ENCODE measurements at places on chromosomes 1 and 21.

GRCh38 chr1:25725482-25725881 is 74.5 kb upstream of the SELENON start:
- DNase-seq: no peak

GRCh38 chr1:200867018-200867811 is 5.6 kb upstream of the GPR25 start:
- no peak for DNase-seq

DNA sequence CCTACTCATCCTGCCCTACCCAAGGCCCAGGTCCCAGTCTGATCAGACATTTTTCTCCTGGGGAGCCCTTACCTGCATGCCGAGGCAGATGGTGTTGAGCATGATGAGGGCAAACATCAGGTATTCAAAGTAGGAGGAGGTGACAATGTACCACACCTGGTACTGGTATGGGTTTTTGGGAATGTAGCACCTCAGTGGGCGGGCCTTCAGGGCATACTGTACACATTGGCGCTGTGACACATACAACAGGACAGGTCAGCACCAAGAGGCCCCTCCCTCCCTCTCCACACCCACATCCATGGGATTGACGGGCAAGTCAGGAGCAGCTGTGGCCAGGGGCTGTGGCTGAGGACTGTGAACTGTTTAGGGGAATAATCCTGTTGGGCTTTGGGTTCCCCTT is 37.1 kb upstream of the KIF21B start:
- no peak for DNase-seq

- DNase-seq: no peak
These were observed 97.0 kb upstream of the DPH5 start for GRCh38 chr1:101122452-101123166.

DNA sequence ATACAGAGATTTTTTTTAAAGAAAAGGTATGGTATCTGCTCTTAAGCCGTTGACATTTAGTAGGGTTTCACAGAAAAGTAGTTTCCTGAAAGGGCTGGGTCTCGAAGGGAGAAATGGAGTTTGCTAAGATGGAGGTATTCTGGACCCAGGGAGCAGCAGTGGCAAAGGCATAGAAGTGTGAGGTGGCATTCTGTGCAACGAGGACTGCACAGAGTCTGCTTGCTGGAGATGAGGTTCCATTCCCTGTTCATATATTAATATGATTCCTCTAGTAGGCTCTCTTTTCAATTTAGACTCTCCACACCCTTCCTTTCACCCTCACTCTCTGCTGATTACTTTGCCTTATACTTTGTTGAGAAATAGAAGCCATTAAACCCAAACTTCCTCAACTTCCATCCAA is 38.5 kb upstream of the PODN start:
- no peak for DNase-seq

GRCh38 chr1:49854741-49855140 is 169.0 kb downstream of the AGBL4 start:
- no peak for DNase-seq

DNA sequence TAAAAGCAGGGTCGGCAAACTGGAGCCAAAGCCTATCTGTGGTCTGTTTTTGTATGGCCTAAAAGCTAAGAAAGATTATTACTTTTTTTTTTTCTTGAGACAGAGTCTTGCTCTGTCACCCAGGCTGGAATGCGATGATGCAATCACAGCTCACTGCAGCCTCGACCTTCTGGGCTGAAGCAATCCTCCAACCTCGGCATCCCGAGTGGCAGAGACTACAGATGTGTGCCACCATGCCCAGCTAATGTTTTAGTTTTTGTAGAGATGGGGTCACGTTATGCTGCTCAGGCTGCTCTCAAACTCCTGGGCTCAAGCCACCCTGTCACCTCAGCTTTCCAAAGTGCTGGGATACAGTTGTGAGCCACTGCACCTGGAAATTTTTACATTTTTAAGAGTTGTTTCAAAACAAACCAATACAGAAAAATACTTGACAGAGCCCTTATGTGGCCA is 6.5 kb upstream of the GLRX2 start:
- DNase-seq: no peak

DNA sequence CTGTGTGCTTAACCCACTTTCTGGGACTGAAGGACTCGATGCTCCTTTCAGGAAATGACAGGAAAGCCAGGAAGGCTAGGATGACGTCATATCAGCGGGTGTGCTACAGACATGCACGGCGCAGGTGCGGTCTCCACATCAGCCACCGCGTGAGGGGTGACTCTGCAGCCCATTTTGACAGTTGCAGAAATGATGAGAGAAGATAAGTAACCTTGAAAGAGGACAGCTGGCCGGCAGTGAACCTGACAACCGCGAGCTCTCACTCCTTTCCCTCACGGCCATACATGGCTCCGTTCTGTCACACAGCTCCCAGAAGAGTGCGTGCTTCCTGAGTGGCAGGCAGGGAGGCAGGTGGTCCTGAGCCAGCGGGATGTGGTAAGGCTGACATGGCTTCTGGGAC is 1.7 kb upstream of the KRTAP10-5 start:
- DNase-seq: no peak

DNA sequence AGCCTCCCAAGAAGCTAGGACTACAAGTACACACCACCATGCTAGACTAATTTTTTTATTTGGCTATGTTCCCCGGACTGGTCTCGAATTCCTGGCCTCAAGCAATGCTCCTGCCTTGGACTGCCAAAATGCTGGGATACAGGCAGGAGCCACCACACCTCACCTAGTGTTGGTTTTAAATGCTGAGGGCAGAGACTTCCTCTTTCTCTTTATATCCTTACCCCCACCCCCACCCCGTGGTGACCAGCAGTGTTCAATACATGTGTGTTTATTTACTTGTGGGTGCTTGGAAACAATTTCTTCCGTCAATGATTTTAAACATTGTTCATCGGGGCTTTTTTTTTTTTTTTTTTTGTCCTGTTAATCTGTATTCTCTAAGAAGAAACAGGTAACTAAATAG is 158.9 kb downstream of the ZBTB18 start:
- DNase-seq: no peak

DNA sequence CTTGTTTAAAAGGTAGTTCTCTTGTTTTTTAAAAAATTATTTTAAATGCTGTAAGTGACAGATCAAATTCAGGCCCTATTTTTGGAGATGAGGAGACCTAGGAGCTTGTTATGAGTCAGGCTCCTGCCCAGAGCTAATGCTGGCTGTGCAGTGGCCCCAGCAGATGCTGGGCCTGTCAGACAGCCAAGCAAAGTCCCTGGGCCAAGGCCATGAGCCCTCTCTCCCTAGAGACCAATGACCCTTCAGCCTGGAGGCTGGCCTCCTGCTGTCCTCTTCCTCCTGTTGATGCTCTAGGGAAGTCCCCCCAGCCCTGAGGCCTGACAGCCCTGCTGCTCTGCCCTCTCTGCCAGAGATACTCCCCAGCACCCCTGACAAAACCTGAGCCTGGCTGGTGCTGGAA is 128.1 kb upstream of the CTTNBP2NL start:
- no peak for DNase-seq

DNA sequence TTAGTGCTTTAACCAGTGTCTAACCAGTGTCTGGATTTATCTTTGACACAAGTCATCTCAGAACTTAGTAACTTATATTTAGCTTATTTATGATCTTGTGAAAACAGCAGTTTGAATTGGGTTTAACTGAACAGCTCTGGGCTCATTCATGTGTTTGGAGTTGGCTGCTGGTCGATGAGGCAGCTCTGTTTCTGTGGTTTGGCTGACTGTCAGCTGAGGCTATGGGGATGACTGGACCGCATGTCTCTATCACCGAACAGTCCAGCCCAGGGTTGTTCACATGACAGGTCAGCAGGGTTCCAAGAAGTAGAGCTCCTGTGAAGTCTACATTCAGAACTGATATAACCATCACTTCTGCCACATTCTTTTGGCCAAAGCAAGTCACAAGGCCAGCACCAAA is 29.1 kb upstream of the C21orf91 start:
- no peak for DNase-seq

DNA sequence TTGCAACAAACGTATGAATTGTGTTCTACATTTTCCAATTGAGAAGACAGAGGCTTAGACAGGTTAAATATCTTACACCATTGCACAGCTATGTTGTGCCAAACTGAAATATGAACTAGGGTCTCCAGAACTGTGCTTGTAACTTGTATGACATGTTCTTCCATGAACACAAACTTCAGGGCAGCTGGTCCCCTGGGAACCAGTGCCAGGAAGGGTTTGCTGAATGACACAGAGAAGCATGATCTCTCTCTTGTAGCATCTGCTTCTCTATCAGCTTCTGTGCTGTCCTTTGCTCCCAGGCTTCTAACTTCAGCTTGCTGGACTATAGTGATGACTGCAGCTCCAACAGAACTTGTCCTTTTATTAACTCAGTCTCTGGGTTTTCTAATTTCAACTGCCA is 385.5 kb downstream of the SIPA1L2 start:
- DNase-seq: no peak

- no peak for DNase-seq
These were observed 55.7 kb downstream of the IRF2BP2 start for GRCh38 chr1:234554218-234554697.

DNA sequence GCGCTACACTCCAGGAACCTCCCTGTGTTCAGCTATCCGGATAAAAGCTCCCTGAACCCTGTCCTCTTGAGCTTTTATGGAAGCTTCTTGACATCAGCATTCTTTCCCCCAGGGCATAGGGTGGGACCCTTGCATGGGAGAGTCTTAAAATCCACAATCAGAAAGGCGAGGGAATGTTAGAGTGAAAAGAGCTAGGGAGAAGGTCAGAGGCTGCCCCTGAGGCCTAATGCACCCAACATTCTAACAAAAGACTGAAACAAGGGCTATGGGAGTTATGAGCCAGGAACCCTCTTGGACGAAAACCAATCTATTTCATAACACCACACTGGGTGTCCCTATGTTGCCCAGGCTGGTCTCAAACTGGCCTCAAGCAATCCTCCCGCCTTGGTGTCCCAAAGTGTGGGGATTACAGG is 36.7 kb downstream of the NEK2 start:
- no peak for DNase-seq

DNA sequence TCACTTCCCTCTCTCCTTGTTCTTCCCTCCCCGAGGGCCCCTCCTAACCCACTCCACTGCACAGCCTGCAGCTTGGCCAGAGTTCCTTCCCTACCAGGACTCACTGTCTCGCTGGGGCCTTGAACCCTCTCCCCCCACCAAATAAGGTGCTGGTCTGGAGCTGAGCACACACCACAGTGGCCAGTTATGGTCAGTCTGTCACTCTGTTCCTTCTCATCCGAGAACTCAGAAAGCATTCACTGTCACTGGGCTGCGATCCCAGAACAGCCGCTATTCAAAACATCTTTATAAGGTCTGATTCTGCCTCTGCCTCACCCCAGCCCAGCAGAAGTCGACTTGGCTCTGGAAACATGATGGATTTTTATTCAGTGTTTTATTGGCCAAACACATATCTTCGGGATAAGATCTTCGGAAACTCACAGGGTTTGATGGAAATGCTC is 19.8 kb upstream of the LBR start:
- DNase-seq: no peak

DNA sequence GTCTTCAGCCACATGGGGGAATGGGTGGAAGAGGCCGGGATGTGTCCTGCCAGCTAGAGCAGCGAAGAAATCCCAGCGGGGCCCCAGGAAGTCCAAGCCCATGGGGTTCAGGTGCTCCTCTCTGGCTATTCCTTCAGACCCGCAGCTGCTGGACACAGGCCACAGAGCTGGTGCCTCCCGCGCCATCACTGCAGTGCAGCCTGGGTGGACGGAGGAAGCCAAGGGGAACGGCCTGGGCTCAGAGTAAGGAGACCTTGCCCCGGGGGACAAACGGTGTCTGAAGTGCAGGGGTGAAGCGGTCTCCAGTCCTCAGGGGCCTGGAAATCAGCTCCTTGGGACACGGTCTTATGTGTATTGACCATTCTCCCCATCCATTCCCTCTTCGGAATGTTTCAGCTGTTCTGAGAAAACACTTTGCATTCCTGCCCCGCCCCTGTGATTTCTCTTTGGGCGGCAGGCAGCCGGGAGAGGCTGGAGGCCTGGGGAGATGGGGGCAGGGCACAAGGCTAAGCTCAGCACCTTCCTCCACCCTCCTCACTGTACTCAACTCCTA is 18.4 kb downstream of the MTHFR start:
- DNase-seq: no peak

All from activated CD4-positive, CD25-positive, alpha-beta regulatory T cell treated with anti-CD3 and anti-CD28 coated beads, Interleukin-2, amount 50 U/mL, for 72 hours (primary cell).